ENCODE measurements at places on chromosomes 3 and 15.

DNA sequence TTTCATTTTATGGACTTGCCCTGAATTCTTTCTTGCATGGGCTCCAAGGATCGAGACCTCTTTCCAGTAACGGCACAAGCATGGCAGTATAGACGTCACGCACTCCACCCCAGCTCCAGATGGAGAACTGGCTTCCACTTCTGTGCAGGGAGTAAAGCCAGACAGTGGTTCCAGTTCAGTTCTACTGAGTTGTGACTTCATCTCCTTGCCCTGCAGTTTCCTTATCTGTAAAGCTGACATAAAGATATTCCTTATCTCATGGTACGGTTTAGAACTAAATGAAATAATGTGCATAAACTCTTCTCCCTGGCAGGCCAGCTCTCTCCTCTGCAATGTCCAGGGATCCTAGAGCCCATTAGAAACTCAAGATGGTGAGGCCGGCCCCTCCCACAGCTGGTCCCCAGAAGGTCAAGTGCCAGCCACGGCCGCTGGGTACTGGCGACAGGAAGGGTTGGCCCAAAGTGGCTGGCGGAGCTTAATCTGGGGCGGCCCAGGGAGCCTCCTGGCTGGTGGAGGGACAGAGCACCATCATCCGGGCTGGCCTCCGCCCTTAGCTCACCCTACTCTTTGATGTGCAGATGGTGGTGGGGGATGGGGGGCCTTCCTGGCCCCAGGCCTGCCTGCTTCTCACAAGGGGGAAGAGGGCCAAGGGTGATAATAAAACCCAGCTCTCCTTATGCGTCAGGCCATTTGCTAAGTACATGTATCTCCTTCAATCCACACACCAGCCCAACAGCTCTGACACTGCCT is 7.2 kb downstream of the MESP2 start:
- DNase-seq = no peak

- no peak for DNase-seq
Observed at GRCh38 chr3:130607553-130608154, 90.7 kb downstream of the COL6A6 start.

GRCh38 chr3:149898771-149899170 is 71.9 kb downstream of the PFN2 start:
- DNase-seq = no peak

DNA sequence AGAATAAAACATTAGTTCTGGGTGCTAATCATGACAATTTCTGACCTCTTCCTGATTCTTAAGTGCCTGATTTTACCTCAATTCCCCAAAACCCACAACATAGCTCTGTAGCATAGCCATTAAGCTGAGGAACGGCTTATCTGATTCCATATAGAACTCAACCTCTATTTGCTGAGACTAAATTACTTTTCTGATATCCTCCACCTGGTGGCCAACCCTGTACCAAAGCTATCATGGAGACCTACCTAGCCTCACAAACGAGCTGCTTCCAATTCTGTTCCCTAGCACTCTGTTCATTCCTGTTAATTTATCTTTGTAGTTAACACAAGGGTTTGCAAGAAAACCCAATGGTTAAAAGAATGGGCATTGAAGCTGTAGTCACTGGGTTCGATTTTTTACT is 245.2 kb downstream of the PLOD2 start:
- DNase-seq = no peak
